ELR (cell line): ENCODE measurements at places on chromosomes 7 and 10.

DNA sequence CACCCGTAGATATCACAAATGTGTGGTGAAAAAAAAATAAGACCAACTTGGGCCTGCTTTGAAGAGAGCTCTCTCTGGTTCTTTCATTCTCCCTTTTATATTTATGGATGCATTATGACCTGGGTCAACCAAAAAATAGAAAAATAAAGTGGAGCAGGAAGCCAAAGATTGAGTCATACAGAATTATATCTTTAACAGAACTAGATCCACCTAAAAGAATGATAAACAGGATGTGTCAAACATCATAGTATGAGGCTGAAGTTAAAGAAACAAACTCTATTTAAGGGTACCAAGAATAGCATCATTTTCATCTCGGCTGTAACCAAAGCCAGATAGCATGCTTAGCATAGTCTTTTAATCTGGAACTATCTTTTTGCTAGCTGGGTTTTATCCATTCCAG lies 28.8 kb upstream of the NMT2 start:
- peak; percentile 80 for DNase-seq

DNA sequence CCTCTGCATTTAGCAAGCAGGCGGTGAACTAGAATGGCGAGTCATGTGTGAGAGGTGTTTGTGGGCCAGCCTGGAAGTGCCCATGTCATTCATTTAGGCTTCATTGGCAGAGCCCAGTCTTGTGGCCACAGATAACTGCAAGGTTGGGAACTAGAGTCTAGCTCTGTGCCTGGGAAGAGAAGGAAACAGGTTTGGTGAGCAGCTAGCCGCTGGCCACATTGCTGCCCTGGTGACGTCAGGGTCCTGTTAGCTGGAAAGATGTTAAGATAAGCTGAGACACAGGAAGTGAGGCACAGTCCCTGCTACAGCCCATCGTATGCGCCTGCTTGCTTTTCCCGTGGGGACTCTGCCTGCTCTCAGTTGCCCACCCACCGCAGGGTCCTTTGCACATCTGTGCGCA lies 185.5 kb downstream of the CAMK1D start:
- DNase-seq = peak; percentile 37

GRCh38 chr10:96696845-96697425 lies 23.4 kb downstream of the PIK3AP1 start:
- DNase-seq = no peak

DNA sequence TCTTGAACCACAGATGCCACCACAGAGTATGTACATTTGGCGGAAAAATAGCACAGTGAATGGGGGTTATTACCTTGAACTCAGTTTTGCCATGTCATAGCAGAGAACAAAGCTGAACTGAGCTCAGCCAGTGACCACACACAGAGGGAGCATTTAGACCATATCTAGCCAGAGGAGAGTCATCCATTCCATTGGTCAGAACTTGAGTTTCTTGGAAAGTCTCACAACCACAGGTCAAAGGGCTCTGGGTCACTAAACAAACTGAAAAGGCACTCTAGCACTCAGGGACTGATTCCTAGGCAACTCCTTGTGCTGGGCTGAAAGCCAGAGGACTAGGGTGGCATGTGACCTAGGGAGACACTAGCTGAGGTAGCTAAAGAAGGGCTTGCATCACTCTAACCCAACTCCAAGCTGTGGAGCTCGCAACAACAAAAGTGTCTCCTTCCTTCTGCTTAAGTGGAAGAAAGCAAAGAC lies 239.7 kb upstream of the SEMA3D start:
- no peak for DNase-seq

DNA sequence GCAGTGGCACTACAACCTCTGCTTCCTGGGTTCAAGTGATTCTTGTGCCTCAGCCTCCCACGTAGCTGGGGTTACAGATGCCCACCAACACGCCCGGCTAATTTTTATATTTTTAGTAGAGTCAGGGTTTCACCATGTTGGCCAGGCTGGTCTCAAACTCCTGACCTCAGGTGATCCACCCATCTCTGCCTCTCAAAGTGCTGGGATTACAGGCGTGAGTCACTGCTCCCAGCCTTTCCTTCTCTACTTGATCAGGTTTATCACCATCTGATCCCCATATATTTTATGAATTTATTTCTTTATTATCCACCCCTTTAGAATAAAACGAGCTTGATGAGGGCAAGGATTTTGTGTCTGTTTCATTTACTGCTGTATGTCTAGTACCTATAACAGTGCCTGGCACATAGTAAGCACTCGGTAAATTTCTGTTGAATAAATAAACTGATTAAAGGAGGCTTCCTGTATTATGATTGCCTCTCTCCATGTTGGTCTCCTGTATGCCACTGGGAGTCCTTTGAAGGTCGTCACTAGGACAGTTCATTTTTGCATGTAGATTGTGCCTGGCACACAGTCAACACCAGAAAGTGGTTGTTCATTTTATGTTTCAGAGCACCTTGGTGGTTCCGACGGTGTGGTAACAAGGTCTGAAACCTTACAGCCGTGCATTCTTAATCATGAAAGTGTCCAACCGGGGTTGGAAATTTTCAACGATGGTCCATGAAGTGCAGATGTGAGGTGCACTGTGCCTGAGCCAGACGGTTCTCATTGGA lies 9.6 kb upstream of the EIF3A start:
- DNase-seq = no peak

DNA sequence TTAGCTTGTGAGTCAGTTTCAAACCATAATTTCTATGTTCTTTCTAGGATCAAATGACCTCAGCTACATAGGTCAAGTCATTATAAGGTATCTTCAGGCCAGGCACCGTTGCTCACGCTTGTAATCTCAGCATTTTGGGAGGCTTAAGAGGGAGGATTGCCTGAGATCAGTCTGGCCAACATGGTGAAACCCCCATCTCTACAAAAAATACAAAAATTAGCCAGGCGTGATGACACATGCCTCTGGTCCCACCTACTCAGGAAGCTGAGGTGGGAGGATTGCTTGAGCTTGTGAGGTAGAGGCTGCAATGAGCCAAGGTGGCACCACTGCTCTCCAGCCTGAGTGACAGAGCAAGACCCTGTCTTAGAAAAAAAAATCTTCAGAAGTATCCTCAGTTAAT lies 362.3 kb downstream of the GATA3 start:
- DNase-seq = no peak

DNA sequence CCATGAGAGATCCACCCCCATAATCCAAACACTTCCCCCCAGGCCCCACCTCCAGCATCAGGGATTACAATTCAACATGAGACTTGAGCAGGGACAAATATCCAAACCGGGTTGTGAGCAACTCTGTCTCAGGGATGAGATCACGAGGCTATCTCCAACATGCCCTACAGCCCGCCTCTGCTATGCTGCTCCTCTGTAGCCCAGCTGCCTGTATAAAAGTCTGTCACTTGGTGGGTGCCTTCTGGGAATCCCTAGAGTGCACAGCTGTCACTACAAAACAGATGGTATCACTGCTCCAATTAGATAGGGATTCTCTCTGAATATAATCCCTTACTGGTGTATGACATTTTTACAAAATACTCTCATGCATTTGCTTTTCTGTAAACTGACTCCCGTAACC lies 114.9 kb upstream of the NANOS1 start:
- no peak for DNase-seq

GRCh38 chr10:70898687-70899086 lies 10.3 kb upstream of the PCBD1 start:
- peak; percentile 53 for DNase-seq

DNA sequence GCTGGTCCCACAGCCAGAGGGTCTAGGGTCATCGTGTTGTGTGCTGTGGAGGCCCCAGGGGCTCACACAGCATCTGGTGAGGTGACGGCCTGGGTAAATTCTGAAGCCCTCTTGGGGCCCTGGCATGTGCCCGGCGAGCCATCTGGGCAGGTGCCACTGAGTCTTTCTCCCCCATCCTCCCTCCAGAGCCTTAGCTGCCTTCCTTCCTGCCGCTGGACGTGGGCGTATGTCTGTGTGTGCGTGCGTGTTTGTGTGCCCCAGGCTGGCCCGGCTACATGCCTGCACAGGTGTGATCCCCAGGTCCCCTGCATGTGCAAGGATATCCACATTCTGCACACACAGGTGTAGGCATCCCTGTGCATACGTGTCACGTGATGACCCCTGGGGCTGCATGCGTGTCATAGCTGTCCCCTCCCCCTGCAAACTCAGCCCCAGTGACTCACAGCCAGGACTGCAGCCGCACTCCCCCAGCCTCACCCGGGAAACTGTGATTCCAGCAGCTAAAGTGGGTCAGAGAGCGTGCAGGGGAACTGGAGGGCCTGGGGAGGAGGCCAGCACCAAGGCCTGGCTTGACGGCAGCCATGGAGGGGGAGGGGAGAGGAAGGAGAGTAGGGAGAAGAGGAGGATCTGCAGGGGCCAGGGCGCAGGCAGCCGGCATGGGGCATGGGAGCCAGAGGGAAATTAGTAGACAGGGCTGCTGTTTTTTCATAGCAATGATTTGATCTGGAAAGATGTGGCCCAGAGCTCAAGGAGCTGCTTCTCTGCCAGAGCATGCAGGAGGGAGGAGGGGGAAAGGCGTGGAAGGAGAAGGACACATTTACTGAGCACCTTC lies 46.4 kb downstream of the ELFN1 start:
- DNase-seq = peak; percentile 42

DNA sequence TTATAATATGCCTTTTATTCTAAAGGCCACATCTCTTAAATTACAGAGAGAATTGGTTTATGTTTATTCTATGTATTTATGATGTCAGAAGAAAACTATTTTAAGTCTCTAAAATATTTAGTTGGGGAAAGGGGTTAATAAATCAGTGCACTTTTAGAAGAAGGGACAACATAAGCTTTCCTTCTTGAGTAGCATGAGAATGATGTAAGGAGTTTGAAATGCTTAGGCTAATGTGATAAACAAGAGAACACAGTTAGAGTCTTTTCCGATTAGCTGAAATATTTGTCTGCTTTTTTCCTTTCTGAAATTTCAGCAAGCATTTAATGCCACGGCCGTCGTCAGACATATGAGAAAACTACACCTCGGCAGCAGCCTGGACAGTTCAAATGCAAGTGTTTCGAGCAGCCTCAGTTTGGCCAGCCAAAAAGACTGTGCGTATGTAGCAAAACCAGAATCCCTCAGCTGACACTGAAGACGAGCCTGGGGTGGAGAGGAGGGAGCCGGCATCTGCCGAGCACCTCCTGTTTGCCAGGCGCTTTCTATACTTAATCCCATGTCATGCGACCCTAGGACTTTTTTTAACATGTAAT lies 176.2 kb downstream of the CCDC3 start:
- no peak for DNase-seq

DNA sequence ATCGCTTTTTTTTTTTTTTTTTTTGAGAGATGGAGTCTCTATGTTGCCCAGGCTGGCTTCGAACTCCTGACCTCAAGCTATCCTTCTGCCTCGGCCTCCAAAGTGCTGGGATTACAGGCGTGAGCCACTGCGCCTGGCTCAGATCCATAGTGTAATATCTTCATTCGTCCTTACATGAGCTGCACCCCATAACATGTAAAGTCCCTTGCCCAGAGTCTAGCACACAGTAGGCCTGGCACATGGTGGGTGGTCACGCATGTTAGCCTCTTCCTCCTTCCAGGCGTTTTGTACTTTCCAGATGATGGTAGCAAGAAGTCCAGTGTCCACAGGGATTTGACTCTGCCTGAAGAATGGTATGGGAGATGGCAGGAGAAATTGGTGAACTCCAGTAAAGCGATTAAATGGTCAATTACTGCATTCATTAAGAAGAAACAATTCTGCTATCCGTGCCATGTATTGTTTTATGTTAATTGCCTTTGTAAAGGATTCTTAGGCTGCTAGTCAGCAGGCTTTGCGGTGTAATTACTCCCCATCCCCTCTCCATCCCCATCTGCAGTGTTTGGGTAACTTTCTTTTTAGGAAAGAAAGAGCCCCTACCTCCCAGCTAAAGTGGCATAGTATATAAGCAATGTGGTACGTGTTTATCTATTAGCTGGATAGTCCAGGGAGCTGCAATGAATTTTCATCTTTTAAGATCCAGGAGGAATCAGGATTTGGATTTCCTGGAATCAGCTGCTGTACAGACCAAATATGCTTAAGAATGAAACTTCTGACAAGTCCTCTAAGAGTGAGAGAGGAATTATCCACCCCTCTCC lies 1.2 kb downstream of the TPST1 start:
- peak; percentile 37 for DNase-seq

DNA sequence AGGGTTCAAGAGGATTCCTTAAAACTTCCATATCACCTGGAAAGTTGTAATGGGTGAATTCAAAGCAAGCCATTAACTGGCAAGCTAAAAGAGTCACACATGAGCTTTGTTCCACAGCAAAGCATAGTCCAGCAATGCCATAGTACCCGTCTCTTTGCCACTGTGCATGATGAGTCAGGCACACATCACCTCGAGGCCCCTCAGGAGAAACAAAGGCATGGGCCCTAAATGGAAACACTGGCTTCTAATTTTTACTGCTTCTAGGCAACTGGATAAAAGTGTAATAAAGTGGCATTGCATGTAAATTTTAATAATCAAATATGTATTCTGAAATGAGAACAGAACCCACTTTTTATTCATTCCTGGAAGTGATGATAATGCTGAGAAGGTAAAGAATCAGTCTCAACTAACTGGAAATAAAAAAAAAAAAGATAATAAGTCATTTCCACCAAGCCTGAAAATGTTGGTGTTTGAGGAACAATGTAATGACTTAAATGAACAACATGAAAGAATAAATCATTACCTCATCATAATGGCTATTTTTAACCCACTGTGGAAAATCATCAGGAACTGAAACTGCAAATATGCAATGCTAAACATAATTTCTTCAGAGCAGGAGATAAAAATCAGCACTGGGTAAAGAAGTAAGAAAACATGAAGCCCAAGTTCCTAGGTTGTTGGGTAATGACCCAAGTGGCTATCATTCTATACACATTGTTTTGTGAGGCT lies 104.9 kb downstream of the CDK6 start:
- DNase-seq = peak; percentile 59

GRCh38 chr10:32605787-32606186 lies 159.8 kb downstream of the CCDC7 start:
- no peak for DNase-seq

DNA sequence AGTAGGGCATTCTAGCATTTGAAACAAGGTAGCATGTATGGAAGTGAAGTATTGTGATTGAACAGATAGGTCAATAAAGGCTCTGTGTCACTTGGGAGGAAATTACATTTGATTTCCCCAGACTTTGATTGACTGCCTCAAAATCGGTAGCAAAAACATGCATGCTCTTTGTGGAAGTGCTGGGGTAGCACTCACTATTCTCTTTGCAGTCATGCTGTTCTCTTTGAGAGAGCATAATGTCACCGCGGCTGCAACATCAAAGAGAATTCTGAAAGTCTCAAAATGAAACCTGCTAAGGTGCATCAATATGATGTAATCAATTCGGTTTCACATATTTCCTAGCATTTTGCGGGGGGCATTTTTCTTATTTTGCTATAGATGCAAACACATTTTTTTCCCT lies 64.2 kb downstream of the ARMC3 start:
- no peak for DNase-seq

GRCh38 chr10:127132451-127132850 lies 63.9 kb downstream of the INSYN2A start:
- no peak for DNase-seq

DNA sequence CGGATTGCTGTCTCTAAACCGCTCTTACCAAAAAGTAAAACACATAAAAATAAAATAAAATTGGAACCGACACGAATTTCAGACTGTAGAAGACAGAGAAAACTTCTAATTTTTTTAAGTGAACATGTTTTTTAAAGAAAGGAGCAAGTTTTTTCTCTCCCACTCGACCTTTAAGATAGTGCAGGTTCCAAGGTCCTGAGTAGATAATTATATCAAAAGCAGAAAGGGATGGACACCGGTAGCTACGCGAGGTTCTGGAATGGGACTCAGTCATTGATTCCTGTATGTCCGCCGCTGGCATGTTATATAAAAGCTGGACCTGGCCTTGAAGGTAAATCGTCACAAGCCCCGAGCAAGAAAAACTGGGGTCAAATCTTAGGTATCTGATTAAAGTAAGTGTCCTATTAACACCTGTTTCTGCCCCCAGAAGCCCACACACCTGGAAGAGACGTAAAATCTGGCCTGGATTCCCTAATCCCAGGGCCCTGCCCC lies 462 bp upstream of the CISD1 start:
- DNase-seq = no peak
